ENCODE measurements at places on chromosomes 1 and 21.

DNA sequence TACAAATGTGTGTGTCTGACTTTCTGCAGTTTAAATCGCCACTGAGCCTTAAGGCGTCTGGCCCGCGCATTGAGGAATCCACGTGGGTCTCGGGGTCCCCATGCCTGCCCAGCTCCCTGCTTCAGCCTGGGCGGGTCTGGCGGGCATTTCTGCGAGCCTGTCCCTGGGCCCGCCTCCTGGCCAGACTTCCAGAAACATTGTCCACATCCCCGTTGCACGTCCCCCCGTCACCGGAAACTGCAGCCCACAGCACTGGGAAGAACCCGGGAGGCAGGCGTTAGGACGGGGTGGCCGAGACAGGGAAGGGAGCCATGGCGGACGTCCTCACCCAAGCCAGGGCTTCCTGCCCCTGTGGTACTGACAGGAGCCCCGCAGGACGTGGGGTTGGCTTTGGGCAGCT, 113.1 kb upstream of the COL6A1 start:
- DNase-seq: no peak

- no peak for DNase-seq
Observed at GRCh38 chr1:98102345-98103030, 181.7 kb upstream of the DPYD start.

GRCh38 chr1:172952516-172952915, 98.2 kb downstream of the TNFSF18 start:
- no peak for DNase-seq

DNA sequence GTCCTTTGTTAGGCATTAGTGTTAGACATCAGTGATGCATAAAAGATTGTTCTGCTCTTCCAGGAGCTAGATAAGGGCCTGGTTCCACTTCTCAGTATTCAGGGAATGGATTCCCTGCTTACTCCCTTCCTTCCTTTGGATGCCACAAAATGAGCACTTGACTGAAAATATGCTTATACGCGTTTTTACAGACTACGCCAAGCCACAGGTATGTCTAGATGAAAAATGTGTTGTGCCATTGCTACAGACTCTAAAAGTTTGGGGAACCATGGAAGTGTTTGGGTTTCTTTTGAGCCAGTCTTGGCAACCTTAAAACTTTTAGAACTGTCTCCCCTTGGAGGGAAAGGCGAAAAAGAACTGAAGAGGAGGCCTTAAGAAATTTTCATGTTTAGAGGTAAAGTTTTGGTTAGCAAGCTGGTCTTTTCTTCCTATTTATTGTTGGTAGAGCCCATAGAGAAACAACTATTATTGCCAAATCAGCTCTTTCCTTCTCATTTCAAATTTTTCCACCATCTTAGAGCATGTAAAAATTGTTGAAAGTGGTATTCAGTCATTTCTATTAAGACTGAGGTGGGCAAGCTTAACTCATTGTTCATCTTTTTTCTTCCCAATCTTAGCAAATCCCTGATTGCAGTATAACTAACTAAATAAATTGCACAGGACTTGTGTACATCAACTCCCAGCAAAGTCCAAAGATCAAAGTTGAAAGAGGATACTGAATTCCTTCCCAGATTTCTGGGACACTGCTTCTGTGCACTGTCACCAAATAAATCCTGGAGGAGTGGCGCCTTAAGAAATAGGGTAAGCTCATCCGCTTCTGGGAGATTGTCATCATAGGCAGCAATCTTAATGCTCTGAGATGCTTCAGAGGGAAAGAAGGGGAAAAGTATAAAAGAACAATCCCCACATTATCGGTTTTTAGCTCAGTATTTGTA, 18.9 kb downstream of the FGGY start:
- DNase-seq: no peak

DNA sequence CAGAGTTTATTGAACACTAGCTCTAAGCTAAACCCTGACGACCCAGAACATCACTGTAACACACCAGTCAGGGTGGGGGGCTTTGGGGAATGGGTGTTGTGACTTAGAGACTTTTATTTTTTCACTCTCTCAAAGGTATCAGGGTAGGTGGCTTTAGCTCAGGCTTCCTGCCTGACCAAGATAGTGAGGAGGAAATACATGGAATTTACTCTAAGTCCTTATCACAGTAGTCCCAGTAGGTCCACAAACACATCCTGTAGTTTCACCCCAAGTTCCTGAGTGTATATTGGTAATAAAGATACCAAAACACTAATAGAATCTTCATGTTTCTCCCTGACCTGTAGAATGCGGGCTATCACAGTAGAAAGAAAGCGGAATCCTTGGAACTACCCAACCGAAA, 15.1 kb downstream of the GJA5 start:
- no peak for DNase-seq

GRCh38 chr1:197771904-197772556, 3.2 kb downstream of the DENND1B start:
- DNase-seq: no peak

- DNase-seq: no peak
Observed at GRCh38 chr1:222084996-222085395, 343.1 kb upstream of the DUSP10 start.

DNA sequence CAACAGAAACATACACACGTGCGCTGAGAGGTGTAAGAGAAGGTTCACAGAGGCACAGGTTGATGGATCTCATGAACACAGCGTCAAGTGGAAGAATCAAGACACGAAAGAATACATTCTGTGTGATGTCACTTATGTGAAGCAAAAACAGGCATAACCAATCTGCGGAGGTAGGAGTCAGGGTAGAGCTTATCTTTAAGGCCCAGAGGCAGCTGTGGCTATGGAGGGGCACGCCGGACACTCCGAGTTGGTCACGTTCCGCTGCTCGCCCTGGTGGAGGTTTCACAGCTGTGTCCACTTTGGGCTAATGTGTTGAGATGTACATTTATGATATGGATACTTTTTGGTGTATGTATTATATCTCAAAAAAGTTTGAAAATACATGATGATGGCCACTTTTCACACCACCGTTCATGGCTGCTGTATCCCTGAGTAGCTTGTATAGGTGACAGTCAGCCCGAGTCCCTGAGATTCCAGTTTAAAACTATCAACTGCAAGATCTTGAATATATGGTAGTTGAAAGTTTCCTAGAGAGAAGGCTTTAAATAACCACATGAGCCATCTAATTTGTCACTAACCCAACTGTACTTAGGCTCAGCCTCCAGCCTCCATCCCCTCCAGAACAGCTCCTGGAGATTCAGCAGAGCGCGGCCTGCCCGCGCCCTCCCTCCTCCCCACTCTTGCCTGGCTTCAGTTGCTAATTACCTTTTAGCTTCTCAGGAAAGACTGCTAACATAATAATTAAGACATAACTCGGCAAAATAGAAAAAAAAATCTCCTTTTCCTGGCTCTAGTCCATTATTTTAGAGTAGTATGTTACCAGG, 6.7 kb upstream of the ADARB1 start:
- no peak for DNase-seq

DNA sequence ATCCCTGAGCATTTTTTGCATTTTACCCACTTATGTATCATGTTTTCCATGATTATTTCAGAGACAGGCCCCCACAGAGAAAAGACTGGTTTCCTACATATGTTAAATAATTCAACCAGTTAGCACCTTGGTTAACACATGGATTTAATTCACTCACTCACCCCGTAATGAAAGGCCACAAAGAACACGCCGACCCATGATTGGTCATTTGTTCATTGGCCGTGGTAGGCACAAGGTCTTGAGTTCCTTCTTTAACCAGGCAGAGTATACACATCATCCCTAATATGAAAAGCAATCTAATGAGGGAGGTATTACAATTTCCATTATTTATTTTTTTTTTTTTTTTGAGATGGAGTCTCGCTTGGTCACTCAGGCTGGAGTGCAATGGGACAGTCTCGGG, 50.6 kb downstream of the RPS6KA1 start:
- DNase-seq: no peak

- no peak for DNase-seq
Observed at GRCh38 chr1:81231729-81232038, 569.0 kb upstream of the ADGRL2 start.

DNA sequence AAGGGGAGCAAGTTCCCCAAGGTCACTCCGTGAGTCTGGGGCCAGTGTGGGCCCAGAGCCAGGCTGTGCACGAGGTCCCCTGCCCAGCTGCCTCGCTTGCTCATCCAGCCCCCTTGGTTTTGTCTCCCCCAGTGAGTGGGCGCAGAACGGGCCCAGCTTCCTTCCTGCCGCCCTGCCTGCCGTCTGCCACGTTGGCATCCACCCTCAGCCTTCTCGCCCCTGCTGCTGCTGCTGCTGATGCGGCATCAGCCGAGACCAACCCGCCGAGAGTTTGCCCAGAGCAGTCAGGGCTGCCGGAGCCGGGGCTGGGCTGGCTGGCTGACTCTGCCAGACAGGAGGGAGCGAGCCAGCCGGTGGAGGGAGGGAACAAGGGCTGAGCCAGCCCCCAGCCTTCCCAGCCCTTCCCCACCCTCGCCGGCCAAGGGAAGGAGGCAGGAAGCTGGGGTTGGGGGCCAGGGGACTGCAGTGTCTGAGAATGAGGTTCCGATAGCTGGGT, 31.4 kb upstream of the WASF2 start:
- DNase-seq: peak; percentile 35

DNA sequence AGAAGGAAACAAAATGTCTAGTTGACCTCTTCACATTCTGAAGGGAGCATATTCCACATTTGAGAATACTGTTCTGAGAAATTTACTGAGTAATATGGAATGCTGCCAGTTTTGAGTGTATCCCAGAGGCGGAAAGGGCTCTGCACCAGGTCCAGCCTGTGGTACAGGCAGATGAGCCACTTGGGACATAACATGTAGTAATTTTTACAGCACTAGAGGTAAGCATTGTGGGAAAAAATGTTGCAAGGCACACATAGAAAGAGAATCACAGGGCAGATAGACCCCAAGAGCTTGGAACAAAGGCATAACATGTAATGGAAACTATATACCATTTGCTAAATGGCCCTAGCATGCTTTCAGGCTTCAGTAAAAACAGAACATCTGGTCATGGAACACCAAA, 228.5 kb downstream of the USH2A start:
- no peak for DNase-seq

DNA sequence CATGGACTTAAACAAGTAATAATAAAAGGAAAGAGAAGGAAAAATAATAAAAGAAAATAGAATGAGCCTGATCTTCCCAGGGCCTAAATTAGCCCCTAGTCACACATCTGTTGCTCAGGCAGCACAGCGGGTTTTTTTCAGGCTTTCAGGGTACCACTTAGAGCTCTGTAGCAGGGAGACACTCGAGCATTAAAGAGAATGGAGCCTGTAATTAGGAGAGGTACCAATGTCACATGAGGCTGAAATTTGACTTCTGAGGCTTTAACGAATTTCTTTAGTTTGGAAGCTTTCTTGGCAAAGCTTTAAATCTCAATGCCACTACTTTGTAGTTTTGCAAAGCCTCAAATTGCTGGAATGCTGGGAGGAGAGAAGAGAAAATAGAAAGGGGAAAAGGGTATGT, 116.3 kb downstream of the AK5 start:
- no peak for DNase-seq

DNA sequence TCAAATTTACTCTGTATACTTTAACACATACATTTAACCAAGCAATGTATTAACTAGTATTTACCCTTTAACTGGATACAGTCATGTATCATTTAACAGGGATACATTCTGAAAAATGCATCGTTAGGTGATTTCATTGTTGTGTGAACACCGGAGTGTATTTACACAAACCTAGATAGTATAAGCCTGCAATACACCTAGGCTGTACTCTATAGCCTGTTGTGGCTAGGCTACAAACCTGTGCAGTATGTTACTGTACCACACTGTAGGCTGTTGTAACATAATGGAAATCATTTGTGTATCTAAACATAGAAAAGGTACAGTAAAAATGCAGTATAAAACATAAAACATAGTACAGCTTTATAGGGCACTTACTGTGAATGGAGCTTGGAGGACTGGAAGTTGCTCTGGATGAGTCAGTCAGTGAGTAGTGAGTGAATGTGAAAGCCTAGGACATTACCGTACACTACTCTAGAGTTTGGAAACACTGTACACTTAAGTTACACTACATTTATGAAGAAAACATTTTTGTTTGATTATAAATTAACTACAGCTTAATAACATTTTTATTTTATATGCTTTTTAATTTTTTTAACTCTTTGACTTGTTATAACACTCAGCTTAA, 21.3 kb downstream of the RGS4 start:
- DNase-seq: no peak

DNA sequence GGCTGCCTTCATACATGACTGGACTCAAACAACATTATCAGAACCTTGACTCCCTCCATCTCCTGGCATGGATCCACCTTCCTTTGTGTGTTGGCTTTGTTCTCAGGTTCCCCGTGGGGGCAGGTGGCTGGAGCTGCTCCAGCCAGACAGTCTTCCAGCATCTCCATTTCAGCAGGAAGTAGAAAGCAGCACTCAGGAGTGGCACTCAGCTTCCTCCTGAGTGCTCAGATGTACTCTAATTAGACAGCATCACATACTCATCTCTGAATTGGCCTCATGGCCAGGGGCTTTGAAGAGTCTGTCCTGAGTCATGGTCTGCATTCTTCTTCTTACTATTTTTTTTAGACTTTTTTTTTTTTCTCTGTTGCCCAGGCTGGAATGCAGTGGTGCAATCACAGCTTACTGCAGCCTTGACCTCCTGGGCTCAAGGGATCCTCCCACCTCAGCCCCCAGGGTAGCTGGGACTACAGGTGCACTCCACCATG, 27.9 kb downstream of the OVAAL start:
- no peak for DNase-seq

DNA sequence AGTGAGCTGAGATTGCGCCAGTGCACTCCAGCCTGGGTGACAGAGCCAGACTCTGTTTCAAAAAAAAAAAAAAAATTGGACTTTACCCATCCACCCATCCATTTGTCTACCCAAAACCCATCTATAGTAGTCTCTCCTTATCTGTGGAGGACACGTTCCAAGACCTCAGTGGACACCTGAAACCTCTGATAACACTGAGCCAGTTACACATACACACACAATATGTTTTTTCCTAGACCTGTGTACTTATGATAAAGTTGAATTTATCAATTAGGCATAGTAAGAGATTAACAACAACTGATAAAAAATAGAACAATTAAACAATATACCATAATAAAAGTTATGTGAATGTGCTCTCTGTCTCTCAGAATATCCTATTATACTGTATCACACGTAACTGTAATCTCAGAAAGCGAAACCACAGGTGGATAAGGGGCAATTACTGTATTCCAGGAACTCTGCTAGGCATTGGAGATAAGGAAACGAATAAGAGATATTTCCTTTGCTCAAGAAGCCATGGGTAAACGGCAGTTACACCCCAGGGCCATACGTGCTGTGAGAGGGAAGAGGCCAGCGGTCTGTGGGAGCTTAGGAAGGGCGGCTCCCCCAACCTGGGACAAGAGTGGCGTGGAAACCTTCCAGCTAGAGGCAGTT, 84.2 kb upstream of the DISP3 start:
- DNase-seq: no peak

GRCh38 chr1:206492589-206492988, 14.7 kb upstream of the RASSF5 start:
- DNase-seq: no peak

DNA sequence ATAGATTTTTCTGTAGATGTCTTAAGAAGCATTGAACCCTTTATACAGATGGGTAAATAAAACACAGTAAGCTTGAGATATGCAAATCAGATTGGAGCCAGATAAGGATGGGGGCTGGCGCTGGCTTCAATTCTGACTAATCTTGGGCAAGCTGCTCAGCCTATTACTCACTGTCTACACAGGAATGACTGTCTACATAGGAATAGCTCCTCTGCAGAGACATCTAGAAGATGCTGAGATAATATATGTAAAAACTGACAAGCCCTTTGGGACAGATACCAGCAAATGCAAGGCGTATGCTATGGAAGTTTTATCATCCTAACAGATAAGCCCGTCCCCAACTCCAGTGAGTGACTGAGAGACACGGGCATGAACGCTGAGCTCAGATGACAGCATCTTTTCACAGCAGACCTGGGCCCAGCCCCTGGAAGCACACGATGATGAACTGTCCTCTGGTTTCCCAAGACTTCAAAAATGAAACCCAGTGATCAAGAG, 1.7 kb downstream of the CLDN14 start:
- no peak for DNase-seq

Measured in CD4-positive, alpha-beta T cell treated with Interferon gamma for 1 hour (primary cell).